ENCODE measurements at places on chromosomes 6 and 20.

DNA sequence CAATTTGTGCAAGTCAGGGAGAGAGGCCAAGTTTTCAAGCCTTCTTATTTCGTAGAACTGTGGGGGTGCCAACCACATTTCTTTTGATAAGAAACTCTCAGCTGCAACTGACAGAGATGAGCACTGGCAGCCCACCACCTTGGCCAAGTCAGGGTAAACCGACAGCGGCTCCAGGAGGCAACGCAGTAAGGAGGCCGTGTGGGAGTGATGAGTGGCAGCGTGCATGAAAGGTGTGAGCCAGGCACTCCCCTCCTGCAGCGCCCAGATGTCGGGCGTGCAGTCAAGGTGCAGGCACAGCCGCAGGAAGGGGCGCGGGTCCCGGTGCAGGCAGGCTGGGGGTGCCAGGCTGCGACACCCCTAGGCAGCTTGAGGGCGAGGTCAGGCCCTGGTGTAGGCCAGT lies 49.2 kb upstream of the HDAC2 start:
- no peak for DNase-seq

DNA sequence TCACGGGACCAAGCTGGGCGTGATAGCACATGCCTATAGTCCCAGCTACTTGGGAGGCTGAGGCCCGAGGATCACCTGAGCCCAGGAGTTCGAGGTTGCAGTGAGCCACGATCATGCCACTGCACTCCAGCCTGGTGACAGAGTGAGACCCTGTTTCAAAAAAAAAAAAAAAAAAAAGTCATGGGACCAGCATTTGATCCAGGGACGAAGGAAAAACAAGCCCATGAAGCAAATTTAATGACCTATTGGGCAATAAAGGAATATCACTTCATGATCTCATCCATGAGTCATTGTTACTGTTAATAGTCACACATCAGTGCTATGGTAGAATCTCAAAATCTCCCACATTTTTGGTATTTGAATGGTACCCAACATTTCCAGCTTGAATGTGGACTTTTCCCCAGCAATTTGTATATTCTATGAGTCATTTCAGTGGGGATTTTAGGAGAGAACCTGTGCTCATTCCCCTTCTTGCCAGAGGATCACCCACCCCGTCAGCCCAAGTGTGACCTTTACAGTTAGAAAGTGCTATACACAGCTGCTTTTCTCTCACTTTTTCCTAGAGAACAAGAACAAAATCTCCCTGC lies 8.5 kb upstream of the SOD2 start:
- DNase-seq: peak; percentile 23

GRCh38 chr6:6610031-6610591 lies 21.6 kb downstream of the LY86 start:
- peak; percentile 48 for DNase-seq

GRCh38 chr20:37362231-37362792 lies 16.4 kb downstream of the SRC start:
- DNase-seq: no peak

- no peak for DNase-seq
Measured at GRCh38 chr20:58523971-58524315, 8.7 kb upstream of the APCDD1L start.

GRCh38 chr6:47679322-47679906 lies 19.0 kb upstream of the ADGRF4 start:
- DNase-seq: no peak

DNA sequence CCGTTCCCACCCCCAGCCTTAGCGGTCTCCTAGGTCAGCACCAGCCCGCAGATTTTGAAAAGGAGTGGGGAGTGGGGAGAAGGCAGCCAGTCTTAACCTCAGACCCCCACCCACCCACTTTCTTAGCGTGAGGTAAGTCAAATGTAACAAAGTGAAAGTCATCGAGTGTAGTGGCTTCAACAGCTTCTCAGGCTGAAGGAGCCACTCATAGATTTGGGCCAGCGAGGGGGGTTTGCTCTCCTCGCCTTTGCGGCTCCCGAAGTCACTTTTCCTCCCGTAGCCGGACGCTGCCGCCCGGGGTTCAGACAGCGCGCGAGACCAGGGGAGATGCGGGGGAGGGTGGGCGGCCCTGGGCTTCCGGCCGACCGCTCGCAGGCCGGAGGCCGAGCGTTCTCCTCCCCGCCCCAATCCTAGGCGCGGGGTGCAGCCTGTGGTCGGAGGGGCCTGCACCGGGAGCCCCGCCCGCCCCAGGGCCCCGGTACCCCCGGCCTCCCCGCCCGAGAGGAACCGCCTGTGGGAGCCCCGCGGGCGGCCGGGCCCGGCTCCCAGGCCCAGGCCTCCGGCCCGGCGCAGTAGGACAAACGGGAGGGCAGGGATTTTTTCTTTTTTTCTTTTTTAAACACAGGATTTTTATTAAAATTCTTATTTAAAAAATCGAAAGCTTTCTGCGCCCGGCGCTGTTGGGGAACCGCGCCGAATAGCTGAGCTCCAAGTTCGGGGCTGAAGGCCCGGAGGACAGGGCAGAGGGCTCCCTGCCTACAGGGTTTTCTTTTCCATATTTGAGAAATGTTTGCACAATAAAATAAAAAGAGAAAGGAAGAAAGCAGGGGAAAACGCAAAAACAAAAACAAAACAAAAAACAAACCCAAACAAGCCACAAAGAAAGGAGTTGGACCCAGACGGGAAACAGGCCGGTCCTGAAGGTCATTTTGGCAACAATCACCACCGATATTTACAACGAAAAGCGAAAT lies 3.2 kb downstream of the NKX2-2 start:
- DNase-seq: peak; percentile 35

GRCh38 chr6:84141521-84141920 lies 85.9 kb downstream of the CEP162 start:
- no peak for DNase-seq

DNA sequence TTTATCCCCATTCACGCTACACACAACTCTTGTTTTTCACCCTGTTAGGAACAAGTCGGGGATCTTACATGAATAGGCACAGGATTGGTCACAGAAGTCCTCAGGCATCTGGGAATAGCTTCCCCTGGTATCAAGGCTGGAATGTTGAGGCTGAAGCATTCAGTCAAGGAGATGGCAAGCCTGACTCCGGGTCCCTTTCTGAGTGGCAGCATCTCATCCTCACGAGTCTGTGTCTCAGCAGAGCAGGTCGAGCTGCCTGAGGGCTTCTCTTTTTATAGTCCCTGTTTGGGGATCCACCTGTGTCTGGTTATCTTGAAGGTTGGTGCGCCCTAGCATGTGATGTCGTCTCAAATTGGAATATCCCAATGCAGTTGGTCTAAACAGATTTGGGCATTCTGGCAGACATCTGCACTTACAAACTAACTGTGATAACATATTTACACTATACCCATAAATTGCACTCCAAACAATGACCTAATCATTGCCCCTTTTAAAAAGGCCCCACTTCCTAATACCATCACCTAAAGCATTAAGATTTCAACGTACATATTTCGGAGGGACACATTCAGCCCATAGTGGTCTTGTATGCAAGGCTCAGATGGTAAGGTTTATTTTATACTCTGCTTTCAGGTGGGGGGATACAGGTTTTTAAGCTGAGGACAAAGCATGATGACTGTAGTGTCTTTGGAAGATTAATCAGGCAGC lies 112.7 kb upstream of the CLDN20 start:
- no peak for DNase-seq

GRCh38 chr6:82176616-82177015 lies 70.9 kb downstream of the IBTK start:
- no peak for DNase-seq

DNA sequence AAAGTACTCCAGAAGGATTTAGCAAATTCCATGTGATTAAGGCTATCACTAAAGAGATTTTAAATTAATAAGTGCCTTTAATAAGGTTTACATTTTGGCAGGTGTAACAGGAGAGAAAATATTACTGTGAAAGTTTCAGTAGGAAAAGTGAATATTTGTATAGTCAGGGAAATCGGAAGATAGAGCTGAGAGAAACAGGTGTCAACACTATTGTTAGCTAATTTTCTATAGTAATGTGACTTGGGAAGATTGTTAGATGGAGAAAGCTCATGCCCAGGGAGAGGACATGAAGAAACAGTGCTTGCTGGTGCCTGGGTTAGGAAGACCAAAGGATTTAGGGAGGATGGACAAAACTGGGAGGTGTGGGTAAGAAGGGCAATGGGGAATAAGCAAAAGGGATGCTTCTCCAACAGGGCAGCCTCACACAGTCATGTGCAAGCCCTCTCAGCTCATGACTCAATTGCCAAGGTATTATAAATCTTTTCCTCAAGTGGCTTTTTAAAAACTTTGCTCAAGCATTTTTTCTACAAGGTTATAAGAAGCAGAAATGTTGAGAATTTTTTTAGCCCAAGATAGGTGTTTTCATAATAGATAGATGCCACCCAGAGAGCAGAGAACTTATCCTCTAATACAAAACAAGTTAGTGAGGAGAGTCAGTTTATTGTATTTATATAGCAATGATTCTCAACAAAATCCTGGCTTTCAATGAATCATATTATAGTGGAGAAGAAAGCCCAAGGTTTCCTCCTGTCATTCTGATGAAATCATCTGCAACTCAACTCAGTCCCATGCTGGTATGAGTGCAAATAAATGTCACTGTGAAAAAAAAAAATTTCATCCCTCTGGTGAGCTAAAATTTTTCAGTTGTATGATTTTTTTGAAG lies 325.2 kb upstream of the NT5E start:
- DNase-seq: no peak

DNA sequence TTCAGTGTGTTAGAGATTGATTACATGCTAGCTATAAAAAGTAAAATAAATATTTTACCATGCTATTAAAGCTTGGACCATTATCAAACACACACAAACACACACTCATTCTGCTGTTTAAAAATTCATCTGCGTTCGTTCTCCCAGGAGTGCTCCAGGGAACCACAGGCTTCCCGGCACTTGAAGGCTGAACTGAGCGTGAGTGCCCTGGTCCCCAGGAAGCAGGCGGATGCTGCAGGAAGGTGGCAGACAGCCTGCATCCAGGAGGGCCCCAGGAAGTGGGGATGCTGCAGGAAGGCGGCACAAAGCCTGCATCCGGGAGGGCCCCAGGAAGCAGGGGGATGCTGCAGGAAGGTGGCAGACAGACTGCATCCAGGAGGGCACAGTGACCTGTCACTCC lies 147.2 kb upstream of the SNX9 start:
- DNase-seq: no peak

DNA sequence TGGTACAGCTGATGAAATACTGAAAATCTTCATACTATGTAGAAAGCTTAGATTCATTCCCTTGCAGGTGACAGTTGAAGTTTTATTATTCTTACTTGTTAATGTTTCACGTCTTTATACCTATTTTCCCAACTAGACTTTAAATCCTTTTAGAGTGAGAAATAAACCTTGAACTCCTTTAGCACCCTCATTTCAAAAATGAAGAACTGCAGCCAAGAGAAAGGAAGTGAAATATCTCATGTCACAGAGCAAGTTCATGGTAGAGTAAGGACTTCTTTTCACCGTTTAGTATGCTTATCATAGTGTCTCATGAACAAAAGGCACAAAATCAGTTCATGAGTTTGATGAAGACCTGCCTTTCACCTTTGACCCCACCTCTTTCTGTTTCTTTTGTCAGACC lies 38.5 kb downstream of the ORC3 start:
- no peak for DNase-seq

DNA sequence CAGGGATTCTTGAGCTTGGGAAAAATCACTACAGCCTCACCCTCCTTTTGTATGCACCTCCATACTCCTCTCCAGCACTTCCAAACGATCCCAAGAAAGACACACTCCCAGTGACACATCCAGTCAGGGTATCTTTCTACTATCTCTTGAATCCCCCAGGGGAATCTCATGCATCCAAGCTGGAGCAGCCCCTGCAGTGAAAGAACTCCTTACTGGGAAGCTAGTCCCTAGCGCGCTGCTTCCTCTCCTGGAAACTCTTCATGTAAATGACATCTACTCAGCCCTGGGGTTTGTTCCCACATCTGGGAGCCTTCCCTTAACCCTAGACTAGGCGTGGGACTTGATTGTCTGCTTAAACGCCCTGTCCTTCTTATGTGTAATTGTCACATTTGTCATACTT lies 329.1 kb upstream of the QKI start:
- no peak for DNase-seq

GRCh38 chr20:17654649-17655285 lies 27.3 kb downstream of the RRBP1 start:
- DNase-seq: peak; percentile 40

GRCh38 chr6:126143761-126144251 lies 157.5 kb downstream of the TRMT11 start:
- no peak for DNase-seq

DNA sequence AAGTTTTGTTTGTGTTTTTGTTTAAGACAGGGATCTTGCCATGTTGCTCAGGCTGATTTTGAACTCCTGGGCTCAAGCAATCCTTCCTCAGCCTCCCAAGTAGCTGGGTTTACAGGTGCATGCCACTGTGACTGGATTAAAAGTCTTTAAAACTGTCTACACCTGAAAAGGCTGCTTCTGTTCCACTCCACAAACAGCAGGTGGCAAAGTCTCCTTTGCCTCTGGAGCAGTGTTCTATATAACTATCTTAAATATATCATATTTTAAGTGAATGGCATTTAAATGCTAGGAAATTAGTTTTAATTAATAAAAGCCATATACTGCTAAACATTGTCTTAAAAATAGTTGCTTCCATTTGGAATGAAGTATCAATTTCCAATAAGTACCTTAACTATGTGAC lies 89.2 kb upstream of the BCLAF1 start:
- no peak for DNase-seq

GRCh38 chr6:1481286-1481685 lies 91.9 kb downstream of the FOXF2 start:
- DNase-seq: no peak

DNA sequence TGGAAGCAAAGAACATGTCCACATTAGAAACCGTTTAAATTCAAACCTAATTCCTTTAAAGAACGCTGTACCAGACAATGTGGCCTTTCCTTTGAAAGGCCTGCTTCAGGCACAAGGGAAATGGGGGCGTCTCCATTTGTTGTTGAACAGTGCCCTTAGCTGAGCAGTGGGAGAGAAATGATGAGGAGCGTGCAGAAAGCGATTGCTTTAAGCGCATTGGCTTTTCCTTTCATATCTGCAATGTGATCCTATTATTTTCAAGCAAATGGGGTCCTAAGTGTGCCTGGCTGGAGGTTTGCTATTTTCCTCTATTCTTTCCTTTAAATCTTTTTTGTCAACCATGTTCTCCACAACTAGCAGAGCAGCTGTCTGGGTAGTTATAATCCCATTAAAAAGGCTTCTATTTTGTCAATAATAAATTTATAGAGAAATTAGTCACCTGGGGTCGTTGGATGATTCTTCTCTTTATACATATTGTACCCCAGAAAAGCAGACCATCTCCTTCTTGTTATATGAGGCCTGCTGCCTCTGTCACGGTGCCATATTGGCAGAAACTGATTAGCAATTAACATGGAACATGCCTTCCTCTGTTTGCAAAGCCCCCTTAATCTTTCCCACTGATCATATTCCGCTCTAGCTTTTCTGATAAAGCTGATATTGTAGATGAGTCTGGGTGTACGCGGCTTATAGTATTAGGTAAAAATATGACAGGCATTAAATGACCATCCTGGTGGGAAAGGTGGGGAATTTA lies 151.1 kb upstream of the JAG1 start:
- DNase-seq: no peak

- no peak for DNase-seq
Measured at GRCh38 chr6:86251106-86251505, 608.4 kb upstream of the SYNCRIP start.
